NCI-H187 (cell line): ENCODE measurements at places on chromosomes 1 and 21.

DNA sequence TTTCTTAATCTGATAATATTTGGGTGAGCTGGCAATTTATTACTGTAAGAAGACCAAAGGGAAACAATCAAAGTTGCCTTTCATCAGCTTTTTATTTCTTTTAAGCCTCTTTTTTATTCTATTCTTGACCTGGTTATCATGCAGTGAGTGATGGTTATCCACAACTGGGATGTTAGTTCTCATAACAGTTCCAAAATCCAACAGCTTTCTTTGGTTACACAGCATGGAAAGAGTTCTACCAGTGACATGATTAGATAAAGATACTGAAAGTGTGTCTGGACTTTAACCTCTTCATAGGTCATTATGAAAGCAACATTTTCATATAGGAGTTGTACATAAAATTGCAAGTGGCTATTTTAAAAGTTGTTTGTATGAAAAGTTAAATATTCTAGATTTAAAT lies 163.0 kb downstream of the SYT2 start:
- DNase-seq, result no peak

- no peak for DNase-seq
These were observed 12.3 kb upstream of the GOLT1A start for GRCh38 chr1:204225841-204226735.

DNA sequence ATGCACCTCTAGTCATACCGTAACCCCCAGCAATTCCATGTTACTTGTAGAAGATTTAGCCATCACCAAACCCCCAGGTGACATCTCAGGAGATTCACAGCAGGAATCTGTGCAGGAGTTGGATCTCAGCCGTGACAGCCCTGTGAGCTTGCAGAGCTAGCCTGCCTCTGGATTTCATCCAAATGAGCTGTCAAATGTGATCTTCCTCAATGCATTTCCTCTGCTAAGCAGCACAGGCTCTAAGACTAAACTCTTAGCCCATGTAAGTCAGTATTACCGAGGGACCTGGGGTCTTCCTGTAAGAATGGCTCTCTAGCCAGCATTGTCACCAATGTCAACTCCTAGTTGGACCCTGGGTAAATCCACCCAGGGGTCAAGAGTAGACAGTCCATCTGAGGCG lies 41.7 kb downstream of the UMODL1 start:
- no peak for DNase-seq

DNA sequence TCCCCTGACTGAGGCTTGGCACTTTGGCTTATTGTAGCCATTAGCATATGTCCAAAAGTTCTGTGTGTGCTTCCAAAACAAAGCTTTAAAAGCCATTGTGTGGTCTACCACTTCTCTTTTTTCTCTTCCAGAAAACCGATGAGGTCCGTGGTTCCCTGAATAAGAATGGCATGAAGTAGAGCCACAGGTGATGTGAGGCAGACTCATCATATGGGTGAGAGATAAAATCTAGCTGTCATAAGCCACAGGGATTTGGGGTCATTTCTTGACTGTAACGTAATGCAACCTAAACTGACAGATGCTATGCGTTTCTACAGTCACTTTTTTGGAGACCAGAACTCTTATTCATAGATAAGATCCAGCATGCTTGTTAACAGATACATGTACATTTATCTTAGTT lies 7.0 kb upstream of the GREM2 start:
- DNase-seq, result no peak

DNA sequence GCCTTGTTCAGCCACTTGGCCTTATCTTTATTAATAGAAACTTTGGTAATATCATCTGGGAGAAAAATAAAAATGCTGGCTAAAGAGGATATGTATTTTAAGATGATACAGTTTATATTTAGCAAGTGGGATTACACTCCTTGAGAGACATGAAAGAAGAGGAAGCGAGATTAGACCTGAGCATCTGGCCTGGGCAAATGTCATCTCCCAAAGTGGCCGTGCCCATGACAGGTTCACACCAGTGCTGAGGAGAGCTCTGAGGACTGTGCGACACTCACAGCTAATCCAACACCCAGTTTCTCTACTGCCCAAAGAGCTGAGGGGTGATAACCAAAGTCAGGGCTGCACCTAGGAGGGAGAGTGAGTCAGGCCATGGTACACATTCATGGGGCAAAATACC lies 121.7 kb upstream of the DUSP10 start:
- DNase-seq, result no peak

- DNase-seq, result no peak
These were observed 28.9 kb upstream of the RUNX1 start for GRCh38 chr21:35077975-35078374.

DNA sequence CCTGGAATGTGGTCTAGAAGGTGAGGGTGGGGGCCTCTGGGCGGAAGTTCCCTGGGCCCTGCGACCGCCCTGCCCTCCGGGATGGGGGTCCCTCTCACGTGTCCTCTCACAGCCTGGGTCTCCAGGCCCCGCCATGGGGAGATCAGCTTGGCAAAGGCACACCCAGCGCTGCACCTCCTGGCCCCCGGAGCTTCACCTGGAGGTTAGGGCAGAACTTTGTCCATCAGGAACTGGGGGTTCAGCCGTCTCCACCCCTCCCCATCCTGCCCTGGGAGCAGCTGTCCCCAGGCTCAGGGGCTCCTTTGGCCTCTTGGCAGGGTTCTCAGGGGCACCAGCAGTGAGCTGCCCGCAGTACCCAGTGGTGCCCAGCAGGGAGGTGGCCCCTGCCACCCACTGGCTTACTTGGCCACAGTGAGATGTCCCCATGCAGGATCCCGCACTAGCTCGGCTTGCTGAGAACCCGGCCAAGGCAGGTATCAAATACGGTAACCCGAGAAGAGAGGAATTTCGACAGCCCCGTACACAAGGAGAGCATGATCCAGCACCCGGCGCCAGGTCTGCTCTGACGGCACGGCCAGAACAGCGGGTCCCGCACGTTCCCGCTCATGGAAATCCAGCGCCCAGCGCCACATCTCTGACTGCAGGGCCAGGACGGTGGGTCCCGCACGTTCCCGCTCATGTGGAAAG lies 36.7 kb downstream of the RRP1 start:
- DNase-seq, result no peak

- DNase-seq, result no peak
These were observed 7.6 kb upstream of the NFASC start for GRCh38 chr1:204863024-204863423.

DNA sequence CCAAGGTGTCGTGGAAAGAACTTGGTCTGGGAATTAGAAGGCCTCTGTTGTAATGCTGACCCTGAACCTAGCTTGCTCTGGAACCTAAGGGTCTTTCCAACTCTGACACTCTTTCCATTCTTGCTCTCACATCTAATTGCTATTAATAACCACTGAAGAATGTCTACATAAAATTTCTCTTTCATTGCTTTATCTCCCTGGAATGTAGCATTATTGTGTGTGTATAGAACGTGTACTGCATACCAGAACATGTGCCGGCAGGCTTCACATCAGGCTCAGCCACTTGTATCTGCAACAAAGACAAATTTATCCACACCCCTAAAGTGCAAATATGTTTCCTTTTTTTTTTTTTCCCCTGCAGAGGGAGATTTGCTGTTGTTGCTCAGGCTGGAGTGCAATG lies 13.9 kb upstream of the LAX1 start:
- no peak for DNase-seq

DNA sequence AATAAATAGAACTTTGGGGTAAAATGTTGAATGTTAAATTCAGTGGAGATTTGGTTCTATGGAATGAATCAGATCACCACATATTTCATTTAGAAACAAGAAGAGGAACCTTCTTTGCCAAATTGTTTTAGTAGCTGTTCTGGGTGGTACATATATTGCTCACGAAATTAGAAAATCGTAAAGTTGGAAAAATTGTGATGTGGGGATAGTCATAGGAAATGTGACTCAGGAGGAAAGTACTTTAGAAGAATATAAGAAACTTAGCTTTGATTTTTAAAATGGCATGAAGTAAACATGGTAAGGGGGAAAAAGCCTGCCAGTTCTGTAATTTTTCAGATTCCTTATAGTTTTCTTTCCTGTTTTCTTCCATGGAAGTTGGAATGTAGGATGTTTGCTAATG lies 27.4 kb downstream of the RRP15 start:
- no peak for DNase-seq

DNA sequence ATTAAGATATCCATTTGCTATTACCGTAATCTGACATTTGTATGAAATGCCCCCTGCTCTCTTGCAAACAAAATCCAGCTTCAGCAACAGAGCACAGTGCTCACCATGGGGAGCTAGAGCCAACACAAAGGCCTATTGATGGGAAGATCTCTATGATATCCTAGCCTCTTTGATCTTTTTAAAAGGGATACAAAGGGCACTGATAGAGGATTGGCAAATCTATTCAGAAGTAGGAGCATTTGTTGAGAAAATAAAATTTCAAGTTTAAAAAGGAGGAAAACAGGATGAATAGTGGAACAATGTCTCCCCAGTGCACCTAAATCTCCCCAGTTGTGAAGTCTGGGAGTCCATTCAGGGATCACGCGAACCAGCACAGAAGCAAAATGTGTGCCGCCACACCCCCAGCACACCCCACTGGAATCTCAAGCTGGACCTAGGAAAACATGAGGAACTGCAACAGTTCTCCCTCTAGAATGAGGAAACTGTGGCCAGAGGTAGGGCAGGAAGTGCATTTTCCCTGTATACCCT lies 32.2 kb downstream of the MRAP start:
- DNase-seq, result no peak

DNA sequence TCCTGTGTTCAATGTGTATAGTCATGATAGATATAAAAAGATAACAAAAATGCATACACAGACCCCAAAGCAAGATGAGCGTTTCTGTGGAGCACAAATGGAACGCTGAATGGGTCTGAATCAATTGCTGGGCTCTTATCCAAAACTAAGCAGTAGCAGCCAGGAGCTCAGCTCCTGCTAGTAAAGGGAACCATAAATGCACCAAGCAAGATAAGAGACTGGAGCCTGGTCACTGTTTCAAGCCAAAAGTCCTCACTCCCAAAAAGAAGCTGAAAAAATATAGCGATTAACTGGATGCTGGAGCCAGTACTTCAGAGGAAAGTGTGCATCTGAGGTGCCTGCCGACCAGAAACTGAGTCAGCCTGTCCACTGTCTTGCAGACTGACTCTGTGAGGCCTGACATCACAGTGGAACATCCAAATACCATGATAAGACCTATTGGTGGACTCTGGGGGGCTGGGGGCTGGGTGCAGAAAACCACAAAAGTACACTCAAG lies 68.9 kb downstream of the LRRC8C start:
- DNase-seq, result no peak

DNA sequence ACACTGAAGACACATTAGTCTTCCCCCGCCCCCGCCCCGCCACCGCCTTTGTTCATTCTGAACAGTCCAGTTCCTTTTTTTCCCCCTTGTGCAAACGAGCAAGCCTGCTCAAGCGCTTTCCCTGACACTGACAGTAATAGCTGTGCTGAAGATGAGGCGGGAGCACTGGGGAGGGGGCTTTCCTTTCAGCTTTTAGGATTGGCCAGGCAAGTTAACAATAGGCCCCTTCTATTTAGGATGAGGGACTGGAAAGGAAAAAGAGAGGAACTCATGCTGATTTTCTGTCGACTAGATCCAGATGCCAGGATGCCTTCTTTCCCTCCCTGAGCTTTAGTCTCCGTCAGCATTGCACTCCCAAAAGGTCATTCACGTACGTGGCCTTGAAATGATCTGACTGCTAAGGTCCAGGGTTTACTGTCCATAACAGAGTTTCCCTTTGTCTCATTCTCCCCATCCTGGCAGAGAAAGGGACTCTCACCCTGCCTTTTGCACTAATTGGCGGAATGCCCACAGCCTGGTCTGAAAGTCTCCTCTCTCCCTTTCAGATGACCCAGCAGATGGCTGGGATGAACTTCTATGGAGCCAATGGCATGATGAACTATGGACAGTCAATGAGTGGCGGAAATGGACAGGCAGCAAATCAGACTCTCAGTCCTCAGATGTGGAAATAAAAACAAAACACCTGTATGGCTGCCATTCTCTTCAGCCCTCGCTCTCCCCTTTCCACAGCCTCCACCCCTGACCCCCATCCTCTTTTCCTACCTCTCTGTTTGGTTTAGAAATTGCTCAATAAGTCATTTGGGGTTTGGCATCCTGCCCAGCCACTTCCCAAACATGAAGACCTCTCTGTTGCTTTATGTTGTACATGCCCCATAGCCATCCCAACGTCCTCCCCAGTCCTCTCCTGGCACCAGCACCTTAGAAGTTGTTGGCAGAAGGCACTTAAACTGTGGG lies 28.6 kb upstream of the ZFP69B start:
- DNase-seq, result no peak

DNA sequence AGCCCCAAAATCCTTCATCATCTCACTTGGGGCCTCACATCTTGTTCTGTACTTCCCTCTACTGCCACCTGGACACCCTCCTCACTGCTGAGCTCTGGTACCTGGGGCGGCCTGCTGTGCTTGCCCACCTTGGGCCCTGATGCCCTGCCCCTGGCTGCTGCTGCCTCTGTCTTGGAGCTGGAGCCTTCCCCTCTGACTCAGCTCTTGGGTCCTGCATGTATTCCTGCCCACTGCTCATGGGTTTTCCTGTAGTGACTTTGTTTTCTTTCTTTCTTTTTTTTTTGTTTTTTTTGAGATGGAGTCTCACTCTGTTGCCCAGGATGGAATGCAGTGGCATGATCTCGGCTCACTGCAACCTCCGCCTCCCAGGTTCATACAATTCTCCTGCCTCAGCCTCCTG lies 37.5 kb downstream of the TRAPPC10 start:
- DNase-seq, result no peak
